ENCODE measurements at places on chromosomes 6 and 20.

DNA sequence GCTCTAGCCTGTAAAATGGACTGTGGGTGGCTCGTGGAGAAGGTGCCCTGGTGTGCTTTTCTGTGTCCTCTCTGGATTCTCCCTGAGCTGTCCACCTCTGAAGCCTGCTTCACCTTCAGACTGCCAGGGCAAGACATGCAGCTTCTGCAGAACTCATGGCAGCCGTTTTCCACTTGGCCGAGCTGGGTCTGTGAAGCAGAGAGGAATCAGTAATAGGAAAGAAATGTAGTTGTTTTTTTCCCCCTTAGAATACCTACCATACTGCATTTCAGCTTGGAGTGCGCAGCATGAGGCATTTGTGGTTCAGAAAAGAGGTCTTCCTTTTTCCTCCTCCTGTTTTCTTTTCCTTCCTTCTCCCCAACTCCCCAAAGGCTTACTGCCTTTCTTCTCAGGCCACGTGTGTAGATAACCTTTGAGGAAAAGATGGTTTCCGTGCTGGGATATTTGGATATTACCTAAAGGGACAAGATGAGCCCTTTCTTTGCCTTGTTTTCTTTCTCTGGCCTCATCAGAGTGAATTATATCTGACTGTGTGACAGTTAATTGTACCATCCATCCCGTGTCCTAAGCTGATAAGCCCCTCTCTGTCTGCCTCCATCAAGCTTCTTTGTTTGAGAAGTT is 39.4 kb downstream of the RREB1 start:
- DNase-seq = no peak

- no peak for DNase-seq
Measured at GRCh38 chr20:16301986-16302385, 271.3 kb downstream of the KIF16B start.

- no peak for DNase-seq
Measured at GRCh38 chr20:30892541-30893345, 364.7 kb upstream of the DEFB115 start.

GRCh38 chr6:143253586-143253985 is 192.9 kb downstream of the AIG1 start:
- DNase-seq = no peak

DNA sequence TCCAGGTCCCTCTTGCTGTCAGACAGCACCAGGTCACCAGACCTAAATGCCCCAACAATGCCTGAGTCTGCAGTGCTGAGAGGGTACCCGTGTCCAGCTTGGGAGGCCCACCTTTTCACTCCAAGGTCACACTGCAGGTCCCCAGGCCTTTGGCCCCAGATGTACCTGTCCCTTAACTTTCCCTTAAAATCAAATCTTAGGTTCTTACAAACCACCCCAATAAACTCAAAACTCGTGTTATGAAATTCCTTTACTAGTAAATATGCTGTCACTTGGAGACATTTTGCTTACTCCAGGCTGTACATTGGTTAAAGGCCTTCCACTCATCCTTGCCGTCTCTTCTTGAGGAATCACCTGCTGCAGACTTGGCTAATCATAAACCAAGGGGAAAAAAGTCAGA is 165.7 kb upstream of the RREB1 start:
- DNase-seq = no peak

DNA sequence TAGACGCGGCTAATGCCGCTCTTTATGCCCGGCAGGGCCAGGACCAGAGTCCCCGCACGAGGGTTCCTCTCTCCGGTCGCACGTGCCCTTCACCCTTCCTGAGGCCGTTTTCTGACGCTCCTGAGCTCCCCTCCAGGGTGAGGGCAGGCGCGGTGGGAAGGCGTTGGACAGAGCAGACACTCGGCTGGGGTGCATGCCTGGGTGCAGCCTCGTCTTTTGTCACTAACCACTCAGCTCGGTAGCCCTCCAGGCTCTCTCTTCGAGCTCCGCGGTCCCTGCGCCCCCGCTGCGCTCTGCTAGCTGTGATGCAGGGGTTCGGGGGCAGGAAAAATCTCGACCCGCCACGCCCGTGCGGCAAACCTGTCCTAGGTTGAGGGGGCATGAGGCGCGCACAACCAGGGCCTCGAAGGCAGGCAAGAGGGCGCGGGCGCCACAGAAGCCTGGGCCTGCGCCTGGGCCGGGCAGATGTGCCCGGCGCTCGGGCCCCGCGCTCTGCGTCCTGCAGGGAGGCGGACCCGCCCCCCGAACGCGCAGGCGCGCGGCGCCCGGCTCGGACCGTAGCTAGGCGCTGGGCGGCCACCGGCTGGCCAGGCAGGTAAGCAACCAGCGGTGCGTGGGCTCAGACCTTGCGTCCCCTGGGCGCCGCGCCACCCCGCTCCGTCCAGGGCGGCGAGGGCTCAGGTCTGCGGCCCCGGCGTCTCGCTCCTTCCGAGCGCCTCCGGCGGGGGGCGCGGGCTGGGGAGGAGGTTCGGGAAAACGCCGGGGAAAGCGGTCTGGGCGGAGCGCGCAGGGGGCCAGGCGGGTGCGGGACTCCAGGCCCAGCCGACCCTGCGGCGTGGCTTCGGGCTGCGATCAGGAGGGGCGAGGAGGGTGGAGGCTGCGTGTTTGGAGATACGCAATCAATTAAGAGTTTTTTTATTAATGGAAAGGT is at the start of gene L3MBTL1:
Gene L3MBTL1, plus strand, starts transcription at position 548 of the 931 bp plus-strand sequence. CDS start 5,807 bp downstream, outside the sequence.
- no peak for DNase-seq
